ENCODE measurements at places on chromosomes 16 and 17.

DNA sequence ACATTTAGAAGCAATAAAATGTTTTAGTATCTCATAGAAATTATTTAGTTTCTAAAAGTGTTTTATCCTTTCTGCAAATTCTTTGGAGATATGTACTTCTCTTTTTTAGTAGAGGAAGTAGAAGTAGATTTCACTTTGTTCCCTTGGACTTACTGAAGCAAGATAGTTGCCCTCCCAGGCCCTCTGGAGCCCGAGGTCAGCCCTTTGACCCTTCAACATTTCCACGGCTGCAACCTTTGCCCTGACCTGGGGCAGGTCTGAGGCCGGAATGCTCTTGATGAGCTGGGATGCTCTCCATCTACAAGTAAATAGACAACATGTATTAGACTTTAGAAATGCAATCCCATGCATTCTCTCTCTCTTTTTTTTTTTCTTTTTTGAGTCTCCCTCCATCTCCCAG lies 167.5 kb downstream of the CDK5R1 start:
- DNase-seq, result no peak

DNA sequence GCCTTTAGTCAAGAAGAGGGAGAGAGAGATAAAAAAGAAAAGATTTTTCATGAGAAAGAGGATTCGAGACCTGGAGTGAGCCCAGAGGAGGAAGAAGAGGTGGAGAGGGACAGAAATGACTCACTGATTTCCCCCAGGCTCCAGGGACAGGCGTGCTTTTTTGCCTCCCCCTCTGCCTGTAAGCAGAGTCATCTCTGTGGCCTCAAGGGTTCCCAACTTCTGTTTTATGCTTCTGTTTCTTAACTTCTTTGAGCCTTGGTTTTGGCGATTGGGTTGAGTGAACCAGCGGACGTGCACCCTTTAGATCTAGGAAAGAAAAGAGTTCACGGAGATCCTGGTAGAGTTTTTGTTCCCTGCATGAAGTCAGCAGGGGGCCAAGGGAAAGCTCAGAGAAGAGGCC lies 147.9 kb upstream of the NOL11 start:
- no peak for DNase-seq

DNA sequence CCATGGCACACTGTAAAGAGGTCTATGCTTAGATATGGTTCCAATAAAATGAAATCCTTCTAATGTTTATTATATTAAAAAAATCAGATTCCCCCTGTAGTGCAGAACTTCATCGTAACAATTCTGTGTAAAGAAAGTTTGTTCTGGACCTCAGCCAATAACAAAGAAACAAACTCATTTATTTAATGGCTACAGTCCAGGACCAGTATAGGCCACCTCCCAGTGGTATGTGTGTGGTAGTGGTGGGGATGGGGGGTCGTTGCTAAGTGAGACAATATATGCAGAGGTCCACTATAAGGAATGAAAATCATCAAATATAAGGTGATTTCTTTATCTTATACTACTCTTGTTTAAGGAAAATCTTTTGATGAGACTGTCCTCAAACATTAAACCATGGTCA lies 136.4 kb downstream of the CDK5R1 start:
- DNase-seq, result no peak

GRCh38 chr17:1568950-1569810 lies 6.6 kb upstream of the PITPNA start:
- no peak for DNase-seq

GRCh38 chr16:1429631-1430030 lies 1.2 kb upstream of the PERCC1 start:
- DNase-seq, result no peak
